NCI-H2081 (cell line): ENCODE measurements at places on chromosomes 1 and 21.
A peak's percentile ranks its signal among the peaks of the same experiment; 100 is the strongest.

DNA sequence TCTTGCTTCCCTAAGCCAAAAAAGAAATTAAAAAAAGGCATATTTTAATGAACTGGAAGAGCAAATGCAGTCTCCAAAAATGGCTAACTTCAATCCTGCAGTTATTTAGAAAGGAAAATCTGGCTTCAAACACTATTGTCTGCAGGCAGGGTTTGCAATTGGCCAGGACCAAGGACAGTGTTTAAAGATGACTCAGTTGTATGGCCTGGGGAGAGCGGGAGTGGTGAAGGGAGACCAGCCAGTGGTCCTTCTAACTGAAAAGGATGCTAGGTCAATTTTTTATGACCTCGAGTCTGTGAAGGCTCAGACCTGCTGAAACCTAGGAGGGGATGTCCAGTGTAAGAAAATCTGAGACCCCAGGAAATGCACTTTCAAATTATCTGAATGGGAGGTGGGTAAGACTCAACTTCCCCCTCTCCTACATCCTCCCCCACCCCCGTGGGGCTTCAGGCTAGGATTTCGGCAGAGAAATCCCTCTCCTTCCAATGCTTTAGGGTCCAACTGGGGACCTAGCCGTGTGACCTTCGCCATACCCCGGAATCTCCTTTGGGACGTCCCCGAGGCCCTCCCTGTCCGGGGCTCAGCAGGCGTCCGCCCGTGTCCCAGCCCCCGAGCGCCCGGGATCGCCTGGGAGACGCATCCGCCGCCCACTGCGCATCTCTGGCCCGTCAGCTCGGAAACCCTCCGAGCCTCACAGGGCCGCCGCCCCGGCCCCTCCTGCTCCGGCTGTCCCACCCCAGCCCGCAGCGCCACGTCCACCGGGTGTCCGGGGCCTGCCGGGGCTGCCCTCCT is 602 bp upstream of the RIMKLA start:
- peak; percentile 80 for DNase-seq

- no peak for DNase-seq
Observed at GRCh38 chr1:65042467-65042866, 76.1 kb upstream of the JAK1 start.

DNA sequence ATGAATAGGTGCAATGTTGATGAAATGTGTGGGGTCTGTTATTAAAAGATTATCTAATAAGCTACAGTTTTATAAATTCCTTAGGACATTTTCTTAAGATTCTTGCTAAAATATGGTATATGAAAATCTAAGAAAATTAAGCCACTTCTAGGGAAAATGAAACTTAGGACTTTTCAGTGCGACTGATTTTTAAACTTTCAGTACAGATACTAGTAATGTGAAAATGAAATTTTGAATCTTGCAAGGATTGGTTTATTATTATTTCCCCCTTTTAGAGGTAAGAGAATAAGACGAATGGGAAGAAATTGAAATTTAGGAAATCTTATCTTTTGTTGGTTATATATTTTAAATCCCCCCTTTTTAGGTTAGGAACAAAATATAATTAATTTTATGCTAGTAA is 16.4 kb downstream of the CAPZA1 start:
- no peak for DNase-seq

GRCh38 chr1:229843627-229844238 is 217.7 kb downstream of the URB2 start:
- DNase-seq = peak; percentile 34

GRCh38 chr1:108200687-108201051 is 526 bp upstream of the SLC25A24 start:
- peak; percentile 60 for DNase-seq

DNA sequence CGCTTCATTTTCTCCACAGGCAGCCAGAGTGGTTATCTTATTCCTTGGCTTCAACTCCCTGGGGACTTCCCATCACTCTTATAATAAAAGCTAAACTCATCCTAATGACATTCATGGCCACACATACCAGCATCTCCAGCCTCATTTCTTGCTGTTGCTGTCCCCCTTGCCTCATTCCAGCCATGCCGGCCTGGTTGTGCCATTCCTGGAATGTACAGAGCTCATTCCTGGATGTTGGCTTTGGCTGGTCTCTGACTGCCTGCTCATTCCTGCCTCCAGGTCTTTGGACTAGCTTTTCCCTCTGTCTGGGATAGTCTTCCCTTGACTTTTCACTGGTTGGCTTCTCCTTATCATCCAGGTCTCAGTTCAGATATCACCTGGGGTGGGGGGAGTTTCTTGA is 2.4 kb upstream of the PEF1 start:
- no peak for DNase-seq

GRCh38 chr1:44144962-44145756 is 3.7 kb upstream of the KLF18 start:
- DNase-seq = no peak

GRCh38 chr1:113531321-113531720 is 141.0 kb downstream of the MAGI3 start:
- no peak for DNase-seq

DNA sequence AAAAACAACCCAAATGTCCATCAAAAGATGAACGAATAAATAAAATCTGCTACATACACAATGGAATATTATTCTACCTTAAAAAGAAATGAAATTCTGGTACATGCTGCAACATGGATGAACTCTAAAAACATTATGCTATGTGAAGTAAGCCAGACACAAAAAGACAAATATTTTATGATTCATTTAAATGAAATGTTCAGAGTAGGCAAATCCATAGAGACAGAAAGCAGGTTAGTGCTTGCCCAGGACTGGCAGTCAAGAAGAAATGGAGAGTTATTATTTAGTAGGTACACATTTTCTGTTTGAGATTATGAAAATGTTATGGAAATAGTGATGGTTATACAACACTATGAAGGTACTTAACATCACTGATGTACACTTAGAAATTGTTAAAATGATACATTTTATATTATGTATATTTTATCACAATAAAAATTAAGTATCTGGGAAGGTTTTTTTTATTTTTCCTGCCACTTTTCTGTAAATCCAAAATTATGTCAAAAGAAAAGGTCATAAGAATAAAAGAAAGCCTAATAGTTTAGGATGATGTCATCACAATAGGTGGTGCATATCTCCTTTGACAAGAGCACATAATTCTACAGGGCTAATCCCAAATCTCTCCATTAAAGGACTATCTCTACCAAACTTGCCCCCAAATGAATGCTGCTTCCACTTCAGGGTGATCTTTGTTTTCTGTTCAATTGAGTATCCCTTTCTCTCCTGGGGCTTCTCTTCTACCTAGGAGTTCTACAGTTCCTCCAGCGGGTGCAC is 40.2 kb upstream of the FCER1A start:
- no peak for DNase-seq

DNA sequence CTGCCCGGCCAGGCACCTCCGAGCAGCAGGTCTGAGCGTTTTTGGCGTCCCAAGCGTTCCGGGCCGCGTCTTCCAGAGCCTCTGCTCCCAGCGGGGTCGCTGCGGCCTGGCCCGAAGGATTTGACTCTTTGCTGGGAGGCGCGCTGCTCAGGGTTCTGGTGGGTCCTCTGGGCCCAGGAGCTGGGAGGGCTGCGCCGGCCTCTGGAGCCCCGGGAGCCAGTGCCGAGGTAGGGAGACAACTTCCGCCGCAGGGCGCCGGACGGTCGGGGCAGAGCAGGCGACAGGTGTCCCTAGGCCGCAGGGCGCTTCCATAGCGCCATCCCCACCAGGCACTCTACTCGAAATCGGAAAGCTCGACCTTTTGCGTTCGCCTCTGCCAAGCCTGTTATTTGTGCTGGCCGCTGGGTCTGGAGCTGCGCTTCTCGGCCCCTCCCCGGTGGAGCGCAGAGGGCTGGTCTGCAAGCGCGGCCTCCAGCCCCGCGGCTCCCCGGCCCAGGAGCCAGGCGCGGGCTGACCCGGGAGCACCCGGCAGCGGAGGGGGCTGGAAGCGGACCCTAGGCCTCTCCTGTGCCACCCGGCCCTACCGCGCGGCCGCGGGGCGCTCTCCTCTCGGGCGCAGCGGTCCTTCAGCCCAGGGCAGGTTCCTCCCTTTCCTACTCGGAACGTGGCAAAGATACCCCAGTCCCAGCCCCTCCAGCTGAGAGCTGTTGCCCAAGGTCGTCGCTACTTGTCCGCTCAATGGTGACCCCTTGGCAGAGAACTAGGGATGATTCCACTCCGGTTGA is 2.2 kb downstream of the SIM2 start:
- DNase-seq = no peak
